ENCODE measurements at places on chromosomes 16 and 17. TPM values are rescaled to one million over a fixed set of nuclear protein-coding genes. Genes with fewer than 3 reads are reported as not detected.

GRCh38 chr17:64328036-64328858 lies 62.4 kb downstream of the PECAM1 start:
- no peak for DNase-seq

GRCh38 chr17:76612977-76613851 lies 27.6 kb upstream of the ST6GALNAC2 start:
- DNase-seq = no peak

Gene CLDN9
- not detected for total RNA-seq

DNA sequence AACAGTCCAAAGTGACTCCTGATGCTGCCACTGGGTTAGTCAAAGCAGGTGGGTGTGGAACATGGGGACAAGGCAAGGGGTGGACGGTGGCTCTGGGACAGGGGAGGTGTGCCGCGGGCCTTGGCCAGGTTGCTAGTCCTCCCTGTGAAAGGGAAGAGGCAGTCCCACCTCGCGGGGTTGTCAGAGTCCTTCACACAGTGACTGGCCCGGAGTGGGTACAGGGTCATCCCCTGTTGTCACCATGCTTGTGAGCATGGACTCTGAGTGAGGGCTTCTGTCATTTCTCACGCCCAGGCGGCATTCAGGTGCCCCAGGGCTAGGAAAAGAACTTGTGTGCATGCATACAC lies 3.1 kb upstream of the ZNF469 start:
- no peak for DNase-seq

Gene CHD9NB
- total RNA-seq = 0.22 TPM

GRCh38 chr16:14337303-14338191 lies 266.4 kb downstream of the MRTFB start:
- peak; percentile 67 for DNase-seq

GRCh38 chr17:75995385-75995925 lies 5.2 kb upstream of the CDK3 start:
- DNase-seq = no peak

Gene TMED6
- total RNA-seq = not detected

Measured in GM23248 (cell line).